Smooth muscle cell of the umbilical artery (primary cell): ENCODE measurements at places on chromosomes 1 and 21. TPM values are rescaled to one million over a fixed set of nuclear protein-coding genes. Genes with fewer than 3 reads are reported as not detected.

Gene CCDC27
- total RNA-seq: not detected in 2 replicates

Gene SPRR1B
- not detected in 2 replicates for total RNA-seq

Gene LRRN2
- not detected in 2 replicates for total RNA-seq

Gene SEMA6C
- 0.89 and 1.7 TPM in 2 replicates for total RNA-seq

Gene PRAMEF26
- not detected in 2 replicates for total RNA-seq

Gene NCF2
- total RNA-seq: not detected in 2 replicates

Gene IL12RB2
- total RNA-seq: not detected in 2 replicates

Gene TMEM61
- total RNA-seq: not detected in 2 replicates

Gene CFAP57
- total RNA-seq: 0.09 and 0.30 TPM in 2 replicates

Gene CRYBG2
- not detected in 2 replicates for total RNA-seq

Gene TMEM200B
- 4.8 and 5.6 TPM in 2 replicates for total RNA-seq

Gene CD2
- not detected in 2 replicates for total RNA-seq

Gene PRUNE1
- total RNA-seq: 5.0 and 8.0 TPM in 2 replicates

Gene PCBP3
- 0.05 and 0.30 TPM in 2 replicates for total RNA-seq

Gene LORICRIN
- not detected in 2 replicates for total RNA-seq

Gene MYOM3
- 0.18 and 0.30 TPM in 2 replicates for total RNA-seq

Gene CACNA1S
- not detected in 2 replicates for total RNA-seq

Gene F5
- under 0.01 and 0.09 TPM in 2 replicates for total RNA-seq

Gene VCAM1
- 64.1 and 73.6 TPM in 2 replicates for total RNA-seq

Gene FMO4
- 0.42 and 0.89 TPM in 2 replicates for total RNA-seq

Gene C1orf141
- total RNA-seq: not detected in 2 replicates

Gene SPRR2G
- total RNA-seq: not detected in 2 replicates

Gene TDRD10
- total RNA-seq: not detected in 2 replicates

Gene LHX8
- not detected in 2 replicates for total RNA-seq

Gene GBP6
- total RNA-seq: not detected in 2 replicates

Gene FAM151A
- total RNA-seq: not detected in 2 replicates

Gene ADORA3
- total RNA-seq: not detected in 2 replicates

Gene RHOU
- 2.8 and 11.0 TPM in 2 replicates for total RNA-seq

Gene DENND2D
- 3.0 and 3.9 TPM in 2 replicates for total RNA-seq

Gene ACTL8
- total RNA-seq: under 0.01 TPM in 1 of 2 replicates, not detected in the other

Gene S100A7
- not detected in 2 replicates for total RNA-seq

Gene OLFML2B
- total RNA-seq: 1.5 and 3.5 TPM in 2 replicates

Gene VTCN1
- not detected in 2 replicates for total RNA-seq

Gene BGLAP
- total RNA-seq: 0.59 TPM in 1 of 2 replicates, not detected in the other

Gene MYBPH
- 0.30 TPM in 1 of 2 replicates, not detected in the other for total RNA-seq

Gene PEAR1
- 4.5 and 13.6 TPM in 2 replicates for total RNA-seq

Gene UBE2U
- total RNA-seq: not detected in 2 replicates

Gene ERO1B
- total RNA-seq: 8.3 and 11.2 TPM in 2 replicates

Gene CASZ1
- total RNA-seq: under 0.01 and 0.46 TPM in 2 replicates

Gene ARHGEF16
- total RNA-seq: 0.14 TPM in 1 of 2 replicates, not detected in the other

Gene NES
- 5.0 and 21.8 TPM in 2 replicates for total RNA-seq

Gene ANGEL2
- total RNA-seq: 42.8 and 46.9 TPM in 2 replicates

Gene DYRK1A
- 44.8 and 53.5 TPM in 2 replicates for total RNA-seq

Gene CD1D
- 0.51 and 3.0 TPM in 2 replicates for total RNA-seq

Gene SRGAP2B
- 38.0 and 74.1 TPM in 2 replicates for total RNA-seq

Gene S100A3
- total RNA-seq: 0.59 and 1.4 TPM in 2 replicates

Gene CLEC20A
- not detected in 2 replicates for total RNA-seq
